Breast epithelium (tissue), 4 donors: ENCODE measurements at places on chromosomes 4 and X. TPM values are rescaled to one million over a fixed set of nuclear protein-coding genes. Genes with fewer than 3 reads are reported as not detected.

GRCh38 chr4:6674500-6675149 is 19.1 kb upstream of the S100P start:
- DNase-seq = no peak

DNA sequence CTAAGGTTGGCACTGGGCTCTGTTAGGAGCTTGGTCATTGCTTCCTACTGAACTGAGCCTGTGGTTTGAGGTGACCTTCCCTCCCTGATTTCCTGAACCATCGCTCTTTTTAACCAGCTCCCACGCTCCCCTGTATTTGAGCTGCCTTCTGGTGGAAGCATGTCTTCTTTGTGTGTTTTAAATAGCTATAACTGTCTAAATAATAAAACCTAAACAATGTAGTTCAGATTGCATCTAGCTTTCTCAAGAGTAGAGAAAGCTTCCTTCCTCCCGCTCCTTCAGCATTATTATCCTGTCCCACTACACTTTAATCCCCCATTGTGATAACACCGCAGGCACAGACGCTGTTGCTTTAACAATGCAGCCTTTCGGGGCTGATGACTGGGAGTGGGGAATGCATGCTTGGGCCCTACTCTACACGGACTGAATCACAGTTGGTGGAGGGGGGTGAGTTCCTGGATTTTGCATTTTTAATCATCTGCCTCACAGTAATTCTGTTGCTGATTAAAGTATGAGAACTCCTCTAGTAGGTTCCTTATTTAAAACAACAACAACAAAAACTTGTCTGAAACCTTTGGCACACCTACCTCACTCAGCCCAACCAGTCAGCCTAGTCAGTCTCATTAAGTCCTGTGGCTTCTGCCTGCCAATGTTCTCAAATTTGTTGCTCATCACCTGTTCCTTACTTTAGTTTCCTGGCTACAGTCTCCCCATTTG is 6.6 kb downstream of the SMS start:
- no peak for DNase-seq

DNA sequence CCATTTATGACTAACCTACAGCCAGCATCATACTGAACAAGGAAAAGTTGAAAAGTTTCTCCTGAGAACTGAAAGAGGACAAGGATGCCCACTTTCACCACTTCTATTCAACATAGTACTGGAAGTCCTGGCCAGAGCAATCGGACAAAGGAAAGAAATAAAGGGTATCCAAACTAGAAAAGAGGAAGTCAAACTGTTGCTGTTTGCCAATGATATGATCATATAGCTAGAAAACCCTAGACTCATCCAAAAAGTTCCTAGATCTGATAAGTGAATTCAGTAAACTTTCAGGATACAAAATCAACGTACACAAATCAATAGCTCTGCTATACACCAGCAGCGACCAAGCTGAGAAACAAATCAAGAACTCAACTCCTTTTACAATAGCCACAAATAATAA is 64.5 kb downstream of the CENPC start:
- DNase-seq = no peak

GRCh38 chrX:71669492-71669891 is 2.1 kb downstream of the LOC101059915 start:
- DNase-seq = no peak

DNA sequence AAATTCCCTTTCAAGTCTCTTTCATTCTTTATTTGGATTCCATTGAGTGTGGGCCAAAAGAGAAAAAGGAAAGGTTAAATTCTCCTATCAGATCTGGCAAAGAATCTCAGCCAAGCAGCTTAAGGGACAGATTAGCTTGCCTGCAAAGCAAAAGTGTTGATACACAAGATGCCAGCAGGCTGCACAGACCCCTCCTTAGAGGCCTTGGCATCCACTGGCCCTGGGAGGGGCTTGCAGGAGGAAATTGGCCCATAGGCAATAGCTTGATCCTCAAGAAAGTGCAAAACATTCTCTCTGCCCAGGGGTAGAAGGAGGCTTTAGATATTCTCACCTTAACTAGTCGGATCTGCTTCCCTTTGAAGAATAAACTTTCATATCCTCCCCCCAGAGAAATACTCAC is 300.4 kb upstream of the CPEB2 start:
- peak; percentile 35 for DNase-seq

DNA sequence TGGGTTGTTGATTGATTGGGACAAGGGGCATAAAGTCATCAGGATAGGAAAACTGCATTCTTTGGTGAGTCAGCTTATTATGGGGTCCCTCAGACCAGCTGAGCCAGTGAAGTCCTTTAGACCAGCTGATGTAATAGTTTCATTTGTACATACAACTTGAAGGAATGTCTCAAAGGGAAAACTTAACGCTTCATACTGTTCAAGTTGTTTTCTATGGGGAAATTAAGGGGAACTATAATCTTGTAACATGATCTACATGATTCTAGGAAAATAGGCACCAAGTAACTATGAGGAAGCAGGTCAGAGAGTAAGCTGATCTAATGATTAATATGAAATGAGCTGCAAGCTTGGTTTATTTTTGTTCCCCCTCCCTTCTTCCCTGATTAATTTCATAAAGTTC is 175.1 kb upstream of the GRID2 start:
- DNase-seq = no peak

GRCh38 chr4:24763631-24764297 is 31.6 kb upstream of the SOD3 start:
- DNase-seq = peak; percentile 58

GRCh38 chr4:183030309-183030708 is 68.7 kb upstream of the WWC2 start:
- no peak for DNase-seq

GRCh38 chr4:82063017-82063416 is 310.8 kb downstream of the HNRNPD start:
- DNase-seq = no peak

GRCh38 chr4:681736-682451 is 7.1 kb downstream of the SLC49A3 start:
- peak; percentile 63 for DNase-seq

GRCh38 chr4:184265546-184266351 is 48.1 kb upstream of the ENPP6 start:
- DNase-seq = no peak

DNA sequence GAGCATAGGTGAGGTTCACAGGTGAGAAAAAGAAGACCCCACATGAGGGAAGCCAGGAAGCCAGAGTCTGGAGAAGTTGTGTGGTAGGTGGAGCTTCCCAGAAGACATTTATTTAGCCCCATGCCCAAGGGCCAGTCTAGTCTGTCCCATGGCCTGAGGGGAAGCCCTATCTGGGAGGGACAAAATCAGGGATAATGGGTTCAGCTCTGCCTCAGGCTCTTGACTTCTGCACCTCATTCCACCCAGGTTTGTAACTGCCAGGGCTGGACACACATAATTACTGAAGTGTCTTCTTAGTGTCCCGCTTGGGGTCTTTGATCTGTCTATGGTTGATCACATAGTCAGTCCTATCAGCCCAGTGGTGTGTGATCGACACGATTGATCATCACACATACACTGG is 36.0 kb downstream of the TSC22D3 start:
- DNase-seq = no peak

- DNase-seq = no peak
These were observed 91.4 kb downstream of the BCOR start for GRCh38 chrX:40006106-40007017.

DNA sequence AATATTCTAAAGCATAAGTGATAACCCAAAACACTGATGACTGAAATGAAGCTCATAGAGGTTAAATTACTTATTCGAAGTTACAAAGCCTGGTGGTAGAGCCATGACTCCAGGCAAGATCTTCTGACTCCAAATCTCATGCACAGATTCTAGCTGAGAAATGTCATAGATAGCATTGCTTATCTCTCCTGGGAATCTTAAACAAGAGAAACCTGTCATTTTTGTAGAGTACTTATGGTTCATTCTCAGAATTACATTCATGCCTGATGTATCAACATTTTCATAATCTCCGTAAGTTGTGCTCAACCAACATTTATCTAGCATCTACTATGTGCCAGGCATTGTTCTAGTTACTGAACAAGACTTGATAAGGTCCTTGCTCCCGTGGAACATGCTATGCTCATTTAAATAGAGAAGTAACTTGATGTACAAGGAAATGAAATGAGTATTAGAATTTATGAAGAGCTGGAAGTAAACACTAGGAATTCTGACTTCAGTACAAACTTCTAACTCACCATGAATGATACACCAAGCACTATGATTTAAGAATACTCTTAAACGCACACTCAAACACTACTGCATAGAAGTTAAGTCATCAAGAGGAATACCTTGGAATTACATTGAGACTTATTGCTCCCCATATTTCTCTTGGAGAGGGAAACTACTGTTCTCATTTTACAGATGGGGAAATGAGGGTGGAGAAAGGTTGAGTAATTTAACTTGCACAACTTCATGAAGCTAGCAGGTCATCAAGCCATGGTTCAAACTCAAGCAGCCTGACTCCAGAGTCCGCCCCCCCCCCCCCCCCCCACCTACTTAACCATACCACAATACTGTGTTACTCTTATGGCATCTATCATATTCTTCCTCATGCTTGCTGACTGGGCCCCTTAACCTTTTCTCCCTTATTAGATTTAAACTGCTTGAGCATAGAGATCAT is 45.4 kb downstream of the MBNL3 start:
- no peak for DNase-seq

DNA sequence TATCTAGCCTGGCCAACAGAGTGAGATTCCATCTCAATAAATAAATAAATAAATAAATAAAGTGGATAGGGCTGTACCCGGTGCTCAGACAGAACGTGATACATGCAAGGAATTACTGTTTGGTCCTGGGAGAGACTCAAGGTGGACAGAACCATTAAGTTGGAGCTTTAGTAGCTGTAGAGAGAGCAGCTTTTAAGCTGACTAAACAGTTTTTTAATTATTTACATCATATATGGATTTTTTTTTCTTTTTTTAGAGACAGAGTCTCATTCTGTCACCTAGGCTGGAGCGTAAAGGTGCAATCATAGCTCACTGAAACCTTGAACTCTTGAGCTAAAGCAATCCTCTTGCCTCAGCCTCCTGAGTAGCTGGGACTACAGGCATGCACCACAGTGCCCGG is 92.5 kb upstream of the ATP6AP2 start:
- DNase-seq = no peak

DNA sequence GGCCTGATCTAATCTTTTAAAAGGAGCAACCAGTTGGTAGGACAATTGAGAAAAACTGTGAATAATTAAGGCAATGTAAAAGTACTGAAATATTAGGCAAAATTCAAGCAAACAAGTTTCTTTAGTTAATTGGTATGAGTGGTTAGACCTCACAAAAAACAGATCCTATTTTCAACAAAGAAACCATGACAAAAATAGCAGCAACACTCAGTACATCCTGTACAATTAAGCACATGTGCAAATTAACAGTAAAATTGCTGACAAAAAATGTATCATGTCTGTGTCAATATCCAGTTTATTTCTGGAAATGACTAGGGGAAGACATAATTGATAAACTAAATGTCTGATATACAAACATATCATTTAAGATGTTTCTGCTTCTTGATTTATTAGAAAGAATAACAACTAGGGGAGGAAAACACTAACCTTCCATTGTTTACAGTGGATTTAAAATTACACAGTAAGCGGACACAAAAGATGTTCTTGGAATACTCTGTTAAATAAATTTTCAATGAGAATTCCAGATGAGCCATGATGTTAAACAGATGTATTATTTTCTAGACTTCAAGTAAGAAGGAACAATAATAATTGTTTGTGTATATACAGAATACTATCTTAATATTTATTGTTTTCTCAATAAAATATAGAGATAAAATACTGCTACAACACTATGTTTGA is 638.9 kb downstream of the SPRY1 start:
- DNase-seq = no peak

DNA sequence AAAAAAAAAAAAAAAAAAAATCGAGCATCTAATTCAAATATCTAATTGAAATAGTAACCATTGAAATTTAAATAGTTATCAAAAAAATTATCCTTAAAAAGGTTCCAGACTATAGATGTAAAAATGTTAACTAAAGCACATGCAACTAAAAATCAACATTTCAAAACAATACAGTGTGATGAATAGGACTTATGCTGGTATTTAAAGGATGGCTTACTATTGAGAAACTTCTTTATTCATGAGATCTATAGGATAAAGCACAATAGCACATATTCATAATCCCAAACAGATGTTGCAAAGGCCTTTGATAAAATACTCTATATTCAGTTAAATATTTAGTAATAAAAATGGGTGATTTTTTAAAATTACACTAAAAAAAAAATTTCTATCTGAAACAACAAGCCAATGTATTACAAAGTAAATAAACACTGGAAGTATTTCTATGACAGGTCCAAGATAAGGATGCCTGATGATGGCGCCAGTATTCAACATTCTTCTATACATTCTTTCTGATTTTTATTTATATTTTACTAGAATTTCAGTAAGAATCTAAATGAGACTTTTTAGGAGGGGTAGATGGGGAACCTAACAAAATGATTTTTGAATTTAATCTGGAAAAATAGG is 26.3 kb downstream of the DCLK2 start:
- DNase-seq = no peak

DNA sequence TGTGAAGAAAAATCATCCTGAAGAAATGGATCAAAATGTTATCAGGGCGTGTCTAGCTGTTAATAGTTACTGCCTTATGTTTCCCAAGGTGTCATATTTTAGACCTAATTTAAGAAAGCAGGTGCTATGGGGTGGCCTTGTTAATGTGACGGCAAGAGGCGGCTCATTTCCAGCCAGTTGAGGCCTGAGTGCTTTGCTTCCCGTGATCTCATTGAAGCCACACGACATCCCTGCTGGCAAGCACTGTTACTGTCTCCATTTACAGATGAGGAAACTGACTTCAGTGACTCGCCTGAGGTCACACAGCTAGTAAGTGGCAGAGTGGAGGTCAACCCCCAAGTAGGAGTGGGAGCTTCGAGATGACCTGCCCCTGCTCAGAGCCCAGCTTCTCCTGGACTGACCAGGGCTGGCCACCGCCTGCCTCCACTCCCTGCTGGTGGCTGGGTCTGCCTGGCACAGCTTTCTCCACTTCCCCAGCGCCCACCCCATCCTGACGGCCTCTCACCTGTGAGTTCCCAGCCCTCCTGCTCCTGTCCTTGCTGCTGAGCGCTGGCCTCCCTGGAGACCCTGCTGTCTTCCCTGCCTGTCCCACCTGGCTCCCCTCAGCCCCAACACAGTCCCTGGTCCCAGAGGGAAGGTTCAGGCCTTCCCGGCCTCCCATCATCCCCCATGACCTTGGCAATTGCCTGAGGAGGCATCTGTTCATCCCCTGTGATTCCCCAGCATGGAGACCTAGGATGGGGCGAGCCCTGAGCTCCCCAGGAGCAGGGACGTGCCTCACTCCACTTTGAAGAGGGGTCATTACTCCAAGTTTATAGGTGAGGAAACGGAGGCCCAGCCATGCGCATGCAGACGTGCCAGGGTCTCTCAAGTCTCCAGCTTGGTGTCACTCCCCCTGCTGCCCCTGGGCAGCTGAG is 47.7 kb upstream of the SORCS2 start:
- DNase-seq = no peak

- no peak for DNase-seq
These were observed 91.7 kb downstream of the EFNB1 start for GRCh38 chrX:68920561-68920960.

- DNase-seq = no peak
These were observed 59.1 kb downstream of the FREM3 start for GRCh38 chr4:143641361-143641760.

GRCh38 chr4:91212211-91212610 is 1085.0 kb downstream of the CCSER1 start:
- no peak for DNase-seq

OTUD6A gene
- total RNA-seq = not detected

SAGE1 gene
- total RNA-seq = not detected

HS6ST2 gene
- 1.3 TPM for total RNA-seq

SLAIN2 gene
- total RNA-seq = 76.6 TPM

PAGE1 gene
- not detected for total RNA-seq

POF1B gene
- total RNA-seq = 0.48 TPM
